ENCODE measurements at places on chromosomes 16 and 17. TPM values are rescaled to one million over a fixed set of nuclear protein-coding genes. Genes with fewer than 3 reads are reported as not detected.

Gene RPRML
- total RNA-seq: 6.8 TPM

Gene XYLT1
- total RNA-seq: 23.9 TPM

Gene WNT3
- 50.2 TPM for total RNA-seq

Gene MEFV
- total RNA-seq: 0.17 TPM

Gene MT1A
- total RNA-seq: 93.7 TPM

Gene MRPL38
- total RNA-seq: 53.6 TPM

Gene NGFR
- total RNA-seq: 26.8 TPM

Gene PRR35
- not detected for total RNA-seq

Gene TMEM238L
- not detected for total RNA-seq

Gene LPO
- total RNA-seq: 0.19 TPM

DNA sequence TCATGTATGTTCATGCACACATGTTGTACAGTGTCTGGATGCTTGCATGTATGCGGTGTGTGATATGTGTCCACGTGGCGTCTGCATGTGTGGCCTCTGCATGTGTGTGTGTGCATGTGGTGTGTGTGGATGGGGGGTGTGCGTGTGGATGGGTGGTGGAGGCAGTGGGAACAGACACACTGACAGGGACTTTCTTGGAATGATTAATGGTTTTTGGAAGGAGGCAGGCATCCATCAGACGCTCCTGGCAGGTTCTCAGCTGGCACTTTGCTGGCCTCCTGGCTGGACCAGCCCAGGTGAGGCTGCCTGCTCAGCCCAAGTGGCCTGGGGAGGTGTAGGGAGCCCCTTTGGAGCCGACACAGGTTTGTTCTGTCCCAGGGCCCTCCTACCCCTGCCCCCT lies 121.2 kb upstream of the CIBAR2 start:
- H3K27me3 ChIP-seq: peaks cover 18% of the 10 kb centered on the region
- no peak overlapping the region for H3K4me3 ChIP-seq
- peaks cover 60% of the 10 kb centered on the region for H3K4me1 ChIP-seq
- H3K27ac ChIP-seq: no peak overlapping the region

DNA sequence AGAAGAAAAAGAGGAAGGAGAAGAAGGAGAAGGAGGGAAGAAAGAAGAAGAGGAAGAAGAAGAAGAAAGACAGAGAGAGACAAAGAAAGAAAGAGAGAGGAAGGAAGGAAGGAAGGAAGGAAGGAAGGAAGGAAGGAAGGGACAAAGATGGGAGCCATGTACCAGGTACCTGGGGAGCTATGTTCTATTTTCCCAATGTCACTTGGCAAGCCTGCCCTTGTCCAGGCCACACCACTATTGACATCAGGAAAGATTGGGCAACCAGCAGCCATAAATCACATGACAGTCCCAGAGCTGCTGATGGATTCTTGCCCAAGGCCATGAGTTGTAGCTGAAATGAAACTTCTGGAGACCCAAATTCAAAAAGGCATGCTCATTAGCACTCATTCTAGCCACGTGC lies 2.7 kb upstream of the CES1 start:
- no peaks in the 10 kb centered on the region for H3K36me3 ChIP-seq
- peaks cover 27% of the 10 kb centered on the region for H3K4me1 ChIP-seq

DNA sequence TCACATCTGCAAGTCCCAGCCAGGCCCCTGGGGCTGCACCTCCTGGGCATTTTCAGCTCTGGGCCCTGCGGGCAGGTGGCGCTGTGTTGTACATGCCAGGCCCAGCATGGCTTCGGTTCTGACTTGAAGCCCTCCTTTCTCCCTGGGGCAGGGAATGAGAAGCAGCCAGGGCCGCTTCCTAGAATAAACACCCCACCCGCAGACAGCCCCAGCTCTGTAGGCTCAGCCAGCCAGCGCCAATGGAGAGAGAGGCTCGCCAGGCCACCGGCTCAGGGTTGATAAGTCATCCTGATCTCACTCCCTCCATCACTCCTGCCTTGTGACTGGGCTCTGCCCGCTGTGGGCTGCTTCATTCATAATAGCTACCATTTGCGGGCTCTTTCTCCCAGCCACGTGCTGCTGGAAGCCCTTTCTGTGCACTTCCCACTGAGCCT lies 6.0 kb upstream of the GLIS2 start:
- peaks cover 27% of the 10 kb centered on the region for H3K4me1 ChIP-seq
- no peak for DNase-seq
- H3K27me3 ChIP-seq: no peaks in the 10 kb centered on the region
- H3K4me3 ChIP-seq: no peak overlapping the region
- H3K36me3 ChIP-seq: no peaks in the 10 kb centered on the region

- no peak overlapping the region for H3K4me3 ChIP-seq
- H3K4me1 ChIP-seq: peaks cover 61% of the 10 kb centered on the region
- H3K27me3 ChIP-seq: no peaks in the 10 kb centered on the region
- no peaks in the 10 kb centered on the region for H3K36me3 ChIP-seq
Measured at GRCh38 chr16:57143149-57143921, 42.5 kb downstream of the PSME3IP1 start.

GRCh38 chr16:79190542-79190941 lies 410.0 kb downstream of the MAF start:
- H3K27me3 ChIP-seq: no peaks in the 10 kb centered on the region
- DNase-seq: no peak
- no peaks in the 10 kb centered on the region for H3K36me3 ChIP-seq

DNA sequence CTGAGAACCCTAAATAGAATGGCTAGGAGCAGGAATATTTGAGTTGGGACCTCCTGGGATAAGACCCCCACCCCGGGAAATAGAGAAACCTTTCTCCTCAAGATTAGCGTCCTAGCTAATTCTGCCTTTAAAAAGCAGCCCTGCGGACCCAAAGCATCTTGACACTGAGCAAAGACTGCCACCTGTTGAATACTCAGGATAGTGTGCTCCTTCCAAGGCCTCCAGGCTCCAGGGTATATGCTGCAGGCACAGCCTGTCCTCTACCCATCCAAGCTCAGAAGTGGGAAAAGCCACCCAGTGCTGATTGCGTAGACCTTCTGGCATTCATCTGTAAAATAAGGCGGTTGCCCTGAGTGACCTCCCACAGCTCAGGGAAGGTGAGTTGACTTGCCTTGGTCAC lies 456.2 kb upstream of the DYNLRB2 start:
- H3K4me3 ChIP-seq: no peak overlapping the region
- no peaks in the 10 kb centered on the region for H3K27me3 ChIP-seq
- no peak for DNase-seq
- no peak overlapping the region for H3K27ac ChIP-seq

DNA sequence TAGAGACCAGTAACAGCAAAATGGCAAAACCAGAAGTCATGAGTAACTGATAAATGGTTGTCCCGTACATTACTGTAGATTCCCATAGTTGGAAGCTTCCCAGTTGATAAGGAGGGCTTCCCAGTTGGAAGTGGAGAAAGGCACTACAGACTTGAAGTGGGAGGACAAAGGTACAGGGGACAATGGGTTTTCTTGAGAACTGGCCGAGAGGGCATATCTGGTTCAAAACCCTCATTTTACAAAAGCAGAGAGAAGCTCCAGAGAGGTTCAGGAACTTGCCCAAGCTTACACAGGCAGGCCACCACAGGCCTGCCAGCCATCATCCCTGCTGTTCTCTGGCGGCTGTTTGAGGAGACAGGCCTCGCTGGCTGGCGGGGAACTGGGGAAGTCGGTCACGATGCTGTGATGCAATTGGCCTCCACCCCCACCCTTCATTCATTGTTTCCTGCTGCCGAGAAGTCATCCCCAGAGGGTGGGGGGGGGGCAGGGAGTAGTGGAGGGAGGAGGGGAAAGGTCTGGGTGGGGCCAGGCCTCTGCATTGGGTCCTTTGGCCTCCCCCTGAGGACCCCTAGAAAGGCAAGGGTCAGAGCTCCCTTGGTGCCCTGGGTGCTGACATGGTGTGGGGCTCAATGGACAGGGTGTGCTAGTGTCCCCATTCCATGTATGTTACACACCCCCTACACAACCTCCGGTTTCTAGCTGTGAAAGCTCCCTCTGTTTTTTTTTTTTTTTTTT lies 3.0 kb downstream of the UBALD2 start:
- H3K4me3 ChIP-seq: peak overlapping the region; percentile 88
- peaks cover 80% of the 10 kb centered on the region for H3K4me1 ChIP-seq
- peak; percentile 93 for DNase-seq
- peak overlapping the region; percentile 56 for H3K27ac ChIP-seq
- peaks cover 15% of the 10 kb centered on the region for H3K36me3 ChIP-seq
- no peaks in the 10 kb centered on the region for H3K27me3 ChIP-seq

DNA sequence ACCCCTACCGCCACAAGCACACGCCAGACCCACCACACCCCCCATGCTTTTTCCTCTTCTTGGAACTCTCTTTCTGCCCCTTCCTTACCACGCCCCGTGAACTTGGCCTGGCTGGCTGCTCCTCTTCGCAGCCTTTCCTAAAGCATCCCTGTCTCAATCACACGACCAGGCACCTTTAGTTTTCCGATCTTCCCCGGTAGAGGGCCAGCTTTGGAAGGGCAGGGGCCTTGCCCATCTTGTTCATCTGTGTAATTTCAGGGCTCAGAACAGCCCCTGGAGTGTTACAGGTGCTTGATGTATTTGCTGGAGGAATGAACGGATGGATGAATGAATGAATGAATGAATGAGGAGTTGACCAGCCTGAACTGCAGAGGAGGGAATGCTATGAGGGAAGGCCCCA lies 3.7 kb downstream of the SPPL2C start:
- peaks cover 16% of the 10 kb centered on the region for H3K27me3 ChIP-seq
- no peaks in the 10 kb centered on the region for H3K36me3 ChIP-seq
- H3K4me1 ChIP-seq: no peaks in the 10 kb centered on the region
- no peak overlapping the region for H3K4me3 ChIP-seq
- no peak for DNase-seq

DNA sequence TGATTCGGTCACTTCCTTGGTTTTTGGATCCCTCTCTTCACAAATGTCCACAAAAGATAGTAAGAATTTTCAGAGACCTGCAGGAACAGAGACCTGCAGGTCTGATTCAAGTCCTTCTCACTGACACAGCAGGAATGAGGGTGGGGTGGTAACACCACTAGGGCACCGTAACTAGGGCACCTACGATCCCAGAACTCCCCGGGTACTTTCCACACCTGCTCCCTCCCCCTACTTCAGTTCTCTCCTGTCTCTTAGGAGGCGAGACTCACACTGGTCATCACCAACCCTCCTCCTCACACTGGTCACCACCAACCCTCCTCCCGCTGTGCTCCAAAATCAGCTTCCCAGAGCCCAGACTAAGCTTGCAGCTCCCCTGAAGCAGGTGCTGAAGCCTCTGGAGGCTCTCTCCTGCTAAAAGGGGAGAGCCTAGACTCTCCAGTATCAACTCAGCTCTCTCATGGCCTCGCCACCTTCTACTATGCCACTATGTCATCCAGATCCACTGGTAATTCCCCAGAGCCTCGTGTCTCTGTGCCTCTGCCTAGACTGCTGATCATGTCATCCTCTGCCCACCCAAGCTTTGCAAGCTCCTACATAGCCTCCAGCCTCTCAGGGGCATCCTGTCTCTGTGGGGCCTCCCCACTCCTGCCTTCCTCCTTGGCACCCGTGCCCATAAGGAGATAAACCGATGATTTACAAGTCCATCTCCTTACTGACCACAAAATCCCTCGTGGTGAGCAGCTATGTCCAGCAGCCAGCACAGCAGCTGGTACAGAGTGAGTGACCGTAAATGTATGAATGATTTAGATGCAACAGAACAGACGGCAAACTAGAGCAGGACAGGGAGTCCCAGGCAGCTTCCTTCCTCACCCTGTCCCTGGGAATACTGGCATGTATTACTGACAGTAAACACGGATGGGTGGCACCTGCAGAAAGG lies 63.4 kb upstream of the GSG1L start:
- no peak for DNase-seq
- no peaks in the 10 kb centered on the region for H3K4me1 ChIP-seq
- peaks cover 88% of the 10 kb centered on the region for H3K36me3 ChIP-seq
- H3K4me3 ChIP-seq: no peak overlapping the region

DNA sequence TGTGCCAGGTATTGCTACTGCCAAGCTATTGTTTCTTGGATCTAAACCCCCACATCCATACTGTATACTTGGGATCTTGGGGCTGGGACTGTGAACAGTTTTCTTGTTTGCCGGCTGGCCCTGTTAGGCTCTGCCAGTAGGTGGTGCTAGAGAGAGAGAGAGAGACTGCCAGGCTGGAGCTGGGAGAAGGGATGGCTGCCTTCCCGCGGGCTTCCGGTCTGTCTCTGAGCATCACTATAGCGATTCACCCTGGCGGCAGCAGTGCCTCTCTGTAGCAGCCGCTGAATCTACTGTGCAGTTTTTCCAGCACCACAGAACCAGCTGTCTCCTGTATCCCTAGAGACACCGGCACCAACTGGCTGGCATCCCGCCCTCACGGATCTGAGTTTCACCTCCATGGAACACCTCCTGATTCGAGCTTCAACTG lies 201.2 kb downstream of the UTP18 start:
- H3K36me3 ChIP-seq: no peaks in the 10 kb centered on the region
- no peak overlapping the region for H3K4me3 ChIP-seq
- no peak for DNase-seq
- no peaks in the 10 kb centered on the region for H3K4me1 ChIP-seq

- H3K27ac ChIP-seq: no peak overlapping the region
- H3K4me3 ChIP-seq: no peak overlapping the region
- H3K36me3 ChIP-seq: peaks cover 3% of the 10 kb centered on the region
- H3K27me3 ChIP-seq: no peaks in the 10 kb centered on the region
- H3K4me1 ChIP-seq: peaks cover 54% of the 10 kb centered on the region
Measured at GRCh38 chr17:64160378-64160777, 30.4 kb upstream of the ERN1 start.

GRCh38 chr16:56603589-56603988 lies 4.8 kb upstream of the MT2A start:
- H3K27ac ChIP-seq: no peak overlapping the region
- no peaks in the 10 kb centered on the region for H3K27me3 ChIP-seq
- no peak overlapping the region for H3K4me3 ChIP-seq

- peak overlapping the region; percentile 99 for H3K27ac ChIP-seq
- H3K4me1 ChIP-seq: peaks cover 38% of the 10 kb centered on the region
- DNase-seq: no peak
- peak overlapping the region; percentile 99 for H3K4me3 ChIP-seq
- no peaks in the 10 kb centered on the region for H3K27me3 ChIP-seq
Measured at GRCh38 chr17:40124279-40125141, 2.7 kb downstream of the MSL1 start.

GRCh38 chr16:88921591-88921990 lies 55.1 kb upstream of the PABPN1L start:
- peaks cover 75% of the 10 kb centered on the region for H3K4me1 ChIP-seq
- DNase-seq: no peak

DNA sequence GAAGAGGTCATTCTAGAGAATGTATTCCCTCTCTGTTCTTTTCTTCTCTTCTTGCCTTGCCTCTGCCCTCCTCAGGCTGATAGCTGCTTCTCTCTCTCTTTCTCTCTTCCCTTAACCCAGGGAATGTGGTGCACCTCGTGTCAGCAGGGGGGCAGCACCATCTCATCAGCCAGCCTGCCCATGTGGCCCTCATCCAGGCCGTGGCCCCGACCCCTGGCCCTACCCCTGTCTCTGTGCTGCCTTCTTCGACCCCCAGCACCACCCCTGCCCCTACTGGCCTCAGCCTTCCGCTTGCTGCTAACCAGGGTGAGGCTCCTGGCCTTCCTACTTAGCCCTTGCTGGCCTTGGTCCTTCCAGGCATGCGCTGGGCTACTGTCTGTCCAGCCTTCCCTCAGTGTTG lies 23.5 kb downstream of the SRCAP start:
- no peak overlapping the region for H3K4me3 ChIP-seq
- H3K27ac ChIP-seq: no peak overlapping the region
- no peaks in the 10 kb centered on the region for H3K27me3 ChIP-seq
- DNase-seq: no peak
- H3K36me3 ChIP-seq: peaks cover 94% of the 10 kb centered on the region
- H3K4me1 ChIP-seq: no peaks in the 10 kb centered on the region

- no peak for DNase-seq
- H3K27ac ChIP-seq: no peak overlapping the region
- H3K4me1 ChIP-seq: no peaks in the 10 kb centered on the region
- no peaks in the 10 kb centered on the region for H3K27me3 ChIP-seq
Measured at GRCh38 chr16:84267380-84267779, 27.3 kb upstream of the WFDC1 start.

All from suprapubic skin (tissue), 4 donors.